ENCODE measurements at places on chromosomes 4 and X.

DNA sequence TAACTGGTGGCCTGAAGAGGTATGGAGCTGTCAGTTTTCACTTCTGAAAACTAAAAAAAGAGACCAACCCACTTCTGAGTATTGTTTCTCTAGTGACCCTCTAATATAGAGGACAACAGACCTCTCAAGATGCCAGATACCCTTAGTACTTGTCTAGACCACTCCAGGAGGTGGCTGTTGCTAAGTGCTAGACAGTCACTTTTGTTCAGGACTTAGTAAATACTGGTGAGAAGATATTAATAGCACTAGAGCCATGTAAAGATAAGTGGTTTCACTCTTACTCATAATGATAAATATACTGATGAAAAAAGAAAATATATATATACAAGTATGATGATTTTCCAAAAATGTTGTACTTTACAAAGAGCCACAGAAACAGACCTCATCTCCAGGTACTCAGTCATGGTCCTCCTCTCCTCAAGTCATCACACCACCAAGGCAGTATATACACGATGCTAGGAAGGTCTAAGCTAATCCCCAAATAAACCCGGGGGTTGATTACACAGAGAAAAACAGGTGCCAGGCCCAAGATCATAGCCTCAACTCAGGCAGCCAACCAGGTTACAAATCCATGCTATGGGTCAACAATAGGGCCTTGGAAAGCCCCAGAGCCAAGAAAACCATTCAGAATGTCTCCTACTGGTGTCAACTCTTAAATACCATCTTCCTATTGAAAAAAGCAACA, 66.9 kb downstream of the ARHGEF9 start:
- no peak for DNase-seq

- no peak for DNase-seq
These were observed 13.2 kb downstream of the HS3ST1 start for GRCh38 chr4:11415409-11416070.

DNA sequence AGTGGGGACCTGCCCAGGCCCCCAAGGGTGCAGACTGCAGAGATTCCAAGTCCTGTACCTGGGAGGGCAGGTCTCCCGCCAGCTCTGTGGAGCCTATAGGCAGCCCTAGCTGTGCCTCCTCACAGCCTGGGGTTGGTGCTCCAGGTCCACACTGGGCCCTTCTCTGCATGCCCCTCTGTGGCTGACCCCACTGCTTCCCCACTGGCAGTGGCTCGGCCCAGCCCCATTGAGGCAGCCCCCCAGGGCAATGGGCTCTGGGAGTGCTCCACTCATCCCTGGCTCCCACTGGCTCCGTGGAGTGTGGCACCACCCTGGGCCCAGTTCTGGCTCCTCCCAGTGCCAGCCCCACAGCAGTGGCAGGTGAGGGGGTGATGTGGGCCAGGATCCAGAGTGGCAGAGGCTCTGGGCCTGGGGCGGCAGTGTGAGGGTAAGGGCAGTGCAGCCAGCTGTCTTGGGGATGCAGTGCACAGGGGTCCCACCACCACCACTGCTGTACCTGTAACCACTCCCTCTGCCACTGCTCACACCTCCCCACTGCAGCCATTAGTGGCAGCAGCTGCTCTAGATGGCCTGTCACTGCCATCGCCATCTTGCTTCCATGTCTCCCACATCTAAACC, 312.2 kb downstream of the GPM6A start:
- no peak for DNase-seq

- no peak for DNase-seq
These were observed 213.9 kb downstream of the DHX15 start for GRCh38 chr4:24370421-24370820.

GRCh38 chr4:61590881-61591280, 390.8 kb downstream of the ADGRL3 start:
- DNase-seq: no peak

GRCh38 chrX:14291666-14292500, 237.5 kb upstream of the GLRA2 start:
- no peak for DNase-seq

- DNase-seq: no peak
These were observed 132.8 kb upstream of the STIM2 start for GRCh38 chr4:26727844-26728243.

DNA sequence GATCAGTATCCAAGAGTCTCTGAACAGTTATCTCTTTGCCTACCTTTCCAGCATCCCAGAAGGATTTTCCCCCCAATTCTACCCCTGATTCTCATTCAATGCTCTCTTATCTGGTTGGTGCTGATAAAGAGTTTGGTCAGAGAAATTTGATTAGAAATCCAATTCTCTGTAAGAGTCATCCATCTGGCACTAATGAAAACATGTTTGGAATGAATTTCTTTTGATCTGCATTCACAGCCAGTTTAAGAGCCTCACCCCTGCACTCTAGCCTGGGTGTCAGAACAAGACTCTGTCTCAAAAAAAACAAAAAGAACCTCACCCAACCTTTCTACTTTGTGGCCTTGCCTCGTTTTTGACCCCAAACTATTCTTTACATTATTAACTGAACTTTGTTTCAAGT, 122.1 kb downstream of the MANBA start:
- no peak for DNase-seq

- DNase-seq: no peak
These were observed 296.9 kb downstream of the GRID2 start for GRCh38 chr4:92600638-92601037.

DNA sequence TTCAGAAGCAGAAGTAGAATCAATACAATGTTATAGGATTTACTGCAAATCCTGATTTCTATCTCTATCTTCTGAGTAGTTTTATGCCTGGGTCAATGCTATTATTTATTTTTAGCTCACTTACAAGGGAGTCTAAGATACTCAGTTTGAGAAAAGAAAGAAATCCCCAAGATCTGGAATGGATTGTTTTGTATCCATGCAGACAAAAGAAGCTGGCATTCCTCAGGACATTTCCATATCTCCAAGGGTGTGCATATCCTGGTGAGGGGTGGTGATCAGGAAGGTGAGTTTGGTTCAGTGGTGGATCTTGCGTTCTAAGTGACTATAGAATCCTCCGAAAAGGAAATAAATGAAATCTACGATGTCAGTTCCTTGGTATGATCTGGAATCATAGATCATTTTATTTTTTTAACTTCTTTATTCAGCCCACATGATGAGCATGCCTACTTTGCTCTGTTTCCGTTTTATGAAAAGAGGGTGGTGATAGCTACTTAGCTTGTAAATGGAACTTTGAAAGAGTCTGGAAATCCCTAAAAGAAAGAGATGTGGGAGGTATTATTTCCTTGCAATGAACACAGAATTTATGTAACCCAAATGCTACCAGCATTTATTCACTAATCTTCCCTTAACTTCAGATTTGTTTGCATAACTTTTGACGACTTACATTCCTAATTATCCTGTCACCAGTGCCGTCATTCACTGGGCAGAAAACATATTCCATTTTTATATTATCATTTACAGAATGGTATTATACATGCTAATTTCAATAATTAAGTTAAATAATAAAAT, 81.1 kb upstream of the RAPGEF2 start:
- DNase-seq: no peak

- DNase-seq: peak; percentile 69
These were observed 1.5 kb downstream of the JADE1 start for GRCh38 chr4:128810871-128811570.

DNA sequence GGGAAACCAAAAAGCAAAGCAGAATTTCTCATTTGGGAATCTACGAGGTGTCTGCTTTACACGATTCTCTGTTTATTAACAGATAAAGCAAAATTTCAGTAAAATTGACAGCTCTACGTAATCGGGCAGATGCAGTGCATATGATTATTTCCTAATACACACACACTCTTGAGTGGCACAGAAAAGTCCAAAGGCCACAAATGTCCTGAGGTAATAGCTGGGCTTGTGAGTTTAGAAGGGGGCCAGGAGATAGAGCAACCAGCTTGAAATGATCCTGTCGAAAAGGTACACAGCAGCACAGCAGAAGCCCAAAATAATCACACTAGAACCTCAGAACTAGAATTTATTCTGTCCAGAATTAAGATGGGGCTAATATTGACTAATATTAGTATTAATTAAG, 236.0 kb downstream of the FAT4 start:
- DNase-seq: no peak

DNA sequence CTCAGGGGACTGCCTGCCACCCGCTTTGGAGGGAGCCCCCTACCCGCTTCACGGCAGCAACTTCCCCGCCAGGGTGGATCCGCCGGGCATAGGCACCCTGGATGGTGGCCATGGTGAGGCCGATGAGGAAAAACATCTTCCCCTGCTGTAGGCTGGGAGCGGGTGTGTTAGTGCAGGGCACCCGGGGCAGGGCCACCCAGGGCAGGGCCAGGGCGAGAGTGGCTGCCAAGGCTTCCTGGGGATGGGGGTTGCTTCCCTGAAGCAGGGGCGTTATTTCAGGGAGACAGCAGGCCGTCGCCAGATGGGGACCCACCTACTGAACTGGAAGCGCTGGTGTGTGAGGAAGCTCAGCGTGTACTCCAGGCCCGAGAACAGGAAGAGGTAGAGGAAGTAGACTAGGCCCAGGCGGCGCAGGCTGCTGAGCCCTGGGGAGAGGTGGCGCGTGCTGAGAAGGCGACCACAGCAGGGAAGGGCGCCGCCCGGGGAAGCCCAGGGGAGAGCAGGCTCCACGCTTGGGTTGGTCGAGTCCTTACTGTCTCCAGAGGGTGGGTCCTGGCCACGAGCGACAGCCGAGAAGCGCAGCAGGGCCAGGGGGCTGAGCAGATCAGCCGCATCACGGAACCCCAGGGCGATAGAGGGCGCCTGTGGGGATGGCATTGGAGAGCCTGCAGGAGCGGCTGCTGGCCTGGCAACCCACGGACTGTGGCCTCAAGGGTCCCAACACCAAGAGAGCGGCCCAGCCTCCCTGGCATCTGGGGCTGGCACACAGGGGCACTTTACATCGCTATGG, 31.5 kb downstream of the NOP14 start:
- DNase-seq: no peak

- DNase-seq: peak; percentile 79
These were observed 1.0 kb upstream of the ELF2 start for GRCh38 chr4:139177869-139178619.

GRCh38 chr4:123649645-123650391, 253.2 kb downstream of the SPRY1 start:
- no peak for DNase-seq

DNA sequence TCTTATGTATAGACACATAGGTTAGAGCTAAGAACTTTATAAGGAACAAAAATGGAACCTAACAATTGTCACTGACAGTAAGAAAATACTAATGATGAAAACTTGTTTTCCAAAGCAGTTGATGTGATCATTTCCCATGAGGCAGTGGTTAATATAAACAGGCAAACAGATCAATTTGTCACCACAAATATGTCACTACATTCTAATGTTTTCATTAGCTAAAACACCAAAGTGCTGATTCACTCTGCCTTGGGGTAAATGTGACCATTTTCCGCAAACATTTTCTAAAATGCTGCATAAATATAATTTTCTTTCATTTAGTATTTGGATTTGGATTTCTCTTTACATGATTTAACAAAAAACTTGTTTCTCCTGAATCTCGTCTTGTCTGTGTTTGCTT, 408.9 kb upstream of the CTSO start:
- DNase-seq: no peak

- no peak for DNase-seq
These were observed 552 bp upstream of the AFF1 start for GRCh38 chr4:86934147-86934770.

DNA sequence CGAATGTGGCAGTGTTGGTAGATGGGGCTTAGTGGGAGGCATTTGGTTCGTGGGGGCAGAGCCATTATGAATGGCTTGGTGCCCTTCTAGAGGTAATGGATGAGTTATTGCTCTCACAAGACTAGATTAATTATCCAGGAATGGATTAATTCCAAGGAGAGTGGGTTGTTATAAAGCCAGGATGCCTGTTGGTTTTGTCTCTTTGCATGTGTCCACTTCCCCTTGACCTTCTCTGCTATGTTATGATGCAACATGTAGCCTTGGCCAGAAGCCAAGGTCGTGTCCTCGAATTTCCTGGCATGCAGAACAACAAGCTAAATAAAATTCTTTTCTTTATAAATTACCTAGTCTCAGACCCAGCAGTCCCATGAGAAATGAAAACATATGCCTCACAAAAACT, 111.2 kb upstream of the PLS3 start:
- DNase-seq: no peak

DNA sequence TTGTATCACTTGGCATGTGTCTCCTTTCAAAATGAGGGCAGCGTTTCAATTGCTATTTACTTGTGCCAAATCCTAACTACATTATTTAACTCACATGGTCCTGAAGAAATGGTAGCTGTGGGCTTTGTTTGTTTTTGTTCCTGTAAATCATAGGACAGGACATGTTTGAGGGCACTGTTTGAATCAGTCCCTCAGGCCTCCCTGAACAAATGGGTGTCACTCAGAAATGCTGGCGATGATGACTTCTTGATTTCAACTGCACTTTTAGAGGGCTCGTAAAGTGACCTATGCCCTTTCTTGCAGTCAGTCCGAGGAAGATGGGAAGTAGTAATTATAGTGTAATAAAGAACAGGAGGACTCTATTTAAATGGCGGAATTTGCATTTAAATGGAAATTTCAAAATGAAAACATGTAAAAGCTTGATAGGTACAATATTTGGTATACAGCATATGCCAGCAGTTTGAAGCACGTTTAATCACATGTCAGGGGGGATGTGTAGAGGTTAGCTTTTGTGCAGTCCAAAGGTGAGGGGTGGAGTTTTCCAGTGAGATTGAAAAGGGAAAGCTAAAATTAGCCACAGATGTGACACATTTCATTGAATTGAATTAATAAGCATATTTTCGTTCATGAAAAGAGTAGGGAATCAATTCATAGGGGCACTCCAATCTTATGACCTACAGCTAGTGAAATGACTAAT, 1958.7 kb upstream of the IGFBP7 start:
- no peak for DNase-seq

- no peak for DNase-seq
These were observed 31.3 kb downstream of the CD38 start for GRCh38 chr4:15809466-15809865.

- no peak for DNase-seq
These were observed 1317.2 kb downstream of the PCDH7 start for GRCh38 chr4:32037399-32037798.

DNA sequence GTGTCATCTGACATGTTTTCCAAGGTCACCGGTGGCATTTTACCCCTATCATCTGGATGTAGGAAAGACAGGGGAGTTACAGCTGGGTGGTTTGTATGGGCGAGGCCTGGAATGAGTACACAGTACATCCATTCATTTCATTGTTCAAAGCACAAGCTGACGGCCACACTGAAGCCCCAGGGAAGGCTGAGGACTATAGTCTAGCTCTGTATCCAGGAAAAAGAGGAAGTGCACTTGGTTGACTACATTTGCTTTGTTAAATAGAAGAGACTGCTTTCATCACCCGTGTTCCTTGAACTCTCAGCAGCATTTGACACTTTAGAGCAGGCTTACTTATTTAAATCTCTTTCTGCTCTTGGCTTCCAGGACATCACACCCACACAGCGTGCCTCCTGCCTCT, 1041.0 kb upstream of the TENM3 start:
- no peak for DNase-seq

GRCh38 chrX:84044051-84044450, 143.9 kb downstream of the RPS6KA6 start:
- no peak for DNase-seq

DNA sequence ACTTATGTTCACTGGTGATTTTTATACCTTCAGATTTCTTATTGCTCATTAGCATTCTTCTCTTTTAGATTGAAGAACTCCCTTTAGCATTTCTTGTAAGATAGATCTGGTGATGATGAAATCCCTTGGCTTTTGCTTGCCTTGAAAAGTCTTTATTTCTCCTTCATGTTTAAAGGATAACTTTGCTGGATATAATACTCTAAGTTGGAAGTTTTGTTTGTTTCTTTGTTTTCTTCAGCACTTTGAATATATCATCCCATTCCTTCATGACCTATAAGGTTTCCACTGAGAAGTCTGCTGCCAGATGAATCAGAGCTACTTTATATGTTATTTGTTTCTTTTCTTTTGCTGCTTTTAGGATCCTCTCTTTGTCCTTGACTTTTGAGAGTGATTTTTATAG, 18.5 kb downstream of the CC2D2A start:
- no peak for DNase-seq

All from activated CD4-positive, alpha-beta T cell treated with anti-CD3 and anti-CD28 coated beads, Interleukin-2, amount 50 U/mL, for 24 hours (primary cell).